ENCODE measurements at places on chromosomes 7 and 10.

DNA sequence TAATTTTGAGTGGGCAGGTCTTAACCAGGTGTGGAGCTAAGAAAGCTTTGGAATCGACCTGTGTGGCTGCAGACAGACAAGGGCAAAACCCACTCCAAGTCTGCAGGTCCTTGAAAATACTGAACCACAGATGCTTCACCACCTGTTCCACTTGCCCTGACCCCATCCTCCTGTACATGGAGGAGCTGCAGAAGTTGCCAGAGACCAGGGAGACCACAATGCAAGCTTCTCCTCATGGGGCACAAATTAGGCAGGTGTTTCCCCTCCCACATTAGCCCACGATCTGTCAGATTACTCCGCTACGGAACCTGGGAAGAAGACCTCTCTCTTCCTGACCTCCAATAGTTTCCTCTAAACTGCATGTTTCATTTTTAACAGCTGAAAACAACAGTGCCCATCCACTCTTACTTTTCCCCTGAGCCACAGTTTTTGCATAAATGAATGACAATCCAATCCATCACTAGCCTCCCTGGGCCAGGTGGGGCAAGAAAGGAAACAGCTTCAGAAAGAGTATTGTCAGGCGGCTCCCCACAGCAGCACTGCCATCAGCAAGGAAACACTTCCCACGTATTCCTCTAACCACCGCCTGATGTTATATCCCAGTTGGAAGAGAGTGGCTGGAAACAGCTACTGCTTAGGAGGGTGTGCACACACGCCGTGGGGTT is 141.6 kb downstream of the PRKAG2 start:
- DNase-seq, result no peak

DNA sequence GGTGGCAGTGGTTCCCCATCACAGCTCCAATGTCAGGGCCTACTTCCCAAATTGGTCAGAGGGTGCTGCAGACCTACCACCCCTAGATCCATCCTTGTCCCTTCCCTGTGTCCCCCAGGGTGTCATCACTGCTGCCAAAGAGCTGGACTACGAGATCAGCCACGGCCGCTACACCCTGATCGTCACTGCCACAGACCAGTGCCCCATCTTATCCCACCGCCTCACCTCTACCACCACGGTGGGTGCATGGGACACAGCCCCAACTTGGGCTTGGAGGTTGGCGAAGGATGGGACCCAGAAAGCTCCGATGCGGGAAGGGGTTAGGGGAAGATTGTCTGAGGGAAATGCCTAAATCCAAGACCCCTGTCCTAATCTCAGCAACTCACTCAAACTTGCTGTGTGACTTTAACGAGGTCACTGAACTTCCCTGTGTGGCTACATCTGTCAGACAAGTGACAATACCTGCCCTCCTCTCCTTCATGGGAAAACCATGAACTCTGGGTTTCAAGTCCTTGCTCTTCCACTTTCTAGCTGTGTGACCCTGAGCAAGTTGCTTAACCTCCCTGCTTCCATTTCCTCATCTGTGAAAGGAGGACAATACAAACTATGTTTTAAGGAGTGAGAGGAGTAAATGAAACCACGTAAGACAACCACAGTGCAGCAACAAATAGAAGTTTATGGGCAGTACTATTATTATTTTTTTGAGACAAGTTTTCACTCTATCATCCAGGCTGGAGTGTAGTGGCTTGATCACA is 4.9 kb upstream of the VSIR start:
- no peak for DNase-seq

DNA sequence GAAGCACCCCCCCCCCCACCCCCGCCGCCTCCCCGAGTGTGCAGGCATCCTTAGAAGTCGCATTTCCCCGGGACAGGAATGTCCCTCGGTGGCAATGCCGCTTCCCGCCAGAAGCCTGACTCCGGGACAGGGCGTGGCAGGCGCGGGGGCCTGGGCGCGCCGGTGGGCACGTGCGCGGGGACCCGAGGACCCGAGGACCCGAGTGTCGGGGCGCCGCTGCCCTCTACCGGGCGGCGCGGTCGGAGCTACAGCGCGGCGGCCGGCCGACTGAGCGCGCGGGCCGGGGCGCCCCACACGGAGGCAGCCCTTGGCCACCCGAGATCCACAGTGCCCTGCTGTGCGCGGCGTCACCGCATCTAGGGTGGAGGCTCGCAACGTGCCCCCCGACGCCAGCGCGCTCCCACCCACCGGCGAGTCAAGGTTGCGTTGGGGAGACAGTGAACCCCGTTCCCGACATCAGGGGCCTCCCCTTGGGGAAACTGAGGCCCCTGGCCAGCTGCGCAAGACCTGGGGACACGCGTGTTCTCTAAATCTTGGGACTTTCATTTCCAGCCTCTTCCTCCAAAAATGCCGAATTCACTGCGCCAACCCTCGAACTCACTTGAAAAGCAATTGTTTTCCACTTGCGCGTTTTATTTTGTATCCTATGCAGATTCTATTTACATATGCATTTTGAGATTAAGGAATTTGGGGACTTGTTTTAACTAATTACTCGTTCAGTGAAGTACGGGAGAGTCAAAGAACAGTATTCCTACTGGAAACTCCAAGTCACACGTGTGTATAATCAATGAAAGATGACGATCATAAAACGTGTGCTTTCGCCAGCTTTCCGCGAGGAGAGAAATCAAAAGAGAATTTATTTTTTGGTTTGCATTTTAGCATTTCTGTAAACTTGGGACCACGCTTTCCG is 3.1 kb upstream of the CUX1 start:
- peak; percentile 32 for DNase-seq

GRCh38 chr7:123131556-123131955 is 68.2 kb downstream of the SLC13A1 start:
- DNase-seq, result no peak

DNA sequence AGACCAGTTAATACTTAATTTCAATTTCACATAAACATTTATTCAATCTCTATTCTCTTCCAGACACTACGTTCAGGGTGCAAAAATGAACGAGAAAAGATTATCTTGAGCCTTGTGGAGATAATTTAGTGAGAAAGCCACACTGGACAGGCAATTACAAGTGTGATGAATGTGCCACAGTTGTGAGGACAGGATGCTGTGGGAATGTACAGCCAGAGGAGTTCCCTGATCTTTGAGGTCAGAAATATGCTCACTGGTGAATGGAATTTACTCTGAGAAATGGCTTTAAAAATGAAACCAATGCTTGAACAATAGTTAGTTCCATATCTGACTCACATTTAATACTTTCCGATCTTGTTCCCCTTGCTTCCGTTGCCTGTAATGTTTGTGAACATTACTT is 864.8 kb downstream of the GATA3 start:
- no peak for DNase-seq

DNA sequence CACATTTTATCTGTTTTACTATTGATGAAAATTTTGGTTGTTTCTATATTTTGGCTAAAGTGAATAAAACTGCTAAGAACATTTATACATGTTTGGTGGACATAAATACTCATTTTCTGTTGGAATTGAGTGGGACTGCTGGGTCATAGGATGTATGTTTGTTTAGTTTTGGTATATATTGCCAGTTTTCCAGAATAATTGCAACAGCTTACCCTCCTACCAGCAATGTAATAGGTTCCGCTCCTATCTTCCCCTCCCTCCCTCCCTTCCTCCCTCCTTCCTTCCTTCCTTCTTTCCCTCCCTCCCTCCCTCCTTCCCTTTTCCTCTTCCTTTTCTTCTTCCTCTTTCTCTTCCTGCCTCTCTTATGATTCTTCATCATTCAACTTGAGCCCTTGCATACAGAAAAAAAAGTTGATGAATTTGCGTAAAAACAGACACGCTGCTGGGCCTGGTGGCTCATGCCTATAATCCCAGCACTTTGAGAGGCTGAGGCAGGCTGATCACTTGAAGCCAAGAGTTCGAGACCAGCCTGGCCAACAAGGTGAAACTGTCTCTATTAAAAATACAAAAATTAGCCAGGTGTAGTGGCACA is 23.5 kb downstream of the VKORC1L1 start:
- DNase-seq, result no peak

DNA sequence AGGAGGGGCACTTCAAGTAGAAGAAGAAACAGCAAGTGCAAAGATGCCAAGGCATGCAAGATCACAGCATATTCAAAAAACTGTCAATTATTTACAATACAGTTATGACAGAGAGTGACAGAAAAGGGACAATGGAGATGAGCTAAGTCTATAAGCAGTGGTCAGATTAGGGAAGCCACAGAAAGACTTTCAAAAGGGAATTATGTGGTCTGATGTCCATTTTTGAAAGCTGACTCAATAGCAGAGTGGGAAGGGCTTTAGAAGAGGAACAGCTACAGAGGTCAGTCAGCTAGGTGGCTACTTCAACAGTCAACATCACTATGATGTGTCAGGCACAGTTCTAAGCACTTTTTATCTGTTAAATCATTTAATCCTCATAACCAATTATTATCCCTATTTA is 45.2 kb upstream of the SPOCK2 start:
- no peak for DNase-seq

GRCh38 chr7:39407137-39407536 is 159.1 kb upstream of the YAE1 start:
- DNase-seq, result no peak

DNA sequence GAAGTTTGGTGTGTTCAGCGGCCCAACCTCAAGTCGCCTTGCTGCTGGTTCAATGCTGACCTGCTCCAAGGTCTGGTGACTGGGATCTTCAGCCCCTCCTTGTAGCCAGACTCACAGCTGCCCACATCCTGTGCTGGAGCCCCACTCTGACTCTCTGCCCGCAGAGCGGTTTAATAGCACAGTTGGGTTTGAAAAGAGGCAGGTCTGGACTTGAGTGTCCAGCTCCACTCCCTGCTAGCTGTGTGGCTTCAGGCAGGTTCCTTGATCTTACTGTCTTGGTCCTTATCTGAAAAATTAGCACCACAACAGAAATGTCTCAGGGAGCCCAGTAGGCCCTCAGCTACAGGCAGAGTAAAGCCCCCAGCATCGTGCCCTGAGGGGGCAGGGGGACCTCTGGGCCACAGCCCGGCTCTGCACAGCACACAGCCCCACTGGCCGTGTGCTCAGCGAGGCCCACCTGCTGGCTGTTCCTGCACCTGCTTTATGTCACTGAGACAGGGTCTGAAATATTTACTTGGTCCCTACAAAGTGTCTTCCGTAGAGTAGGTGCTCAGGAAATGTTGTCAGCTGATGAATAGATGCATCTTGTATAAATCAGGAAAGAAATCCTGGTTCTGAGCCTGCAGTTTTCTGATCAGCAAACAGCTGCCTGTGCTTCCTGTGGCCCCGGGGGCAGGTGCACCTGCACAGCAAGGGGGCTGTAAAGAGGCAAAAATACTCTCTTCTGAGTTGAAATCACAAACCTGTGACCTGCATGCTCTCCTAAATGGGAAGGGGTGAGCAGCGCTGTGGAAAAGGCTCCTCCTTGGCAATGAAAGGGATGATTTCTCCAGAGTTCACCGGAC is 155.5 kb downstream of the SVIL start:
- no peak for DNase-seq

DNA sequence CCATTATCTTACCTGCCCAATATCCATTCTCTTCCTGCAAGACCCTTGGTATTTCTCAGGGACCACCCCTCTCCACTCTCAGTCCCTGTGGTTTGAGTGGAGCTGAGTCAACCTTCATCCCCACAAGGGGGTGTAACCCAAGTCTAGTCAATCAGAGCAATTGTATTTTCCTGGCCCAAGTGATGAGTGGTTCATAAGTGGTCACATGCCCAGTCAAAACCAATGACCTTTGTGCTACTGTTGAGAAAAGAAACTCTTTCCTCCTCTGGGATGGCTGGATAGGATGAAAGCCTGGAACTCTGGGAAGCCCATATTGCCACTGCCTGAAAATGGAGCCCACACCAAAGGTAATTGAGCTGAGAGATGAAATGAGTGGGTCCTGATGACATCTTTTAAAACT is 93.6 kb downstream of the SNX10 start:
- no peak for DNase-seq

GRCh38 chr7:126362746-126363145 is 890.0 kb downstream of the GRM8 start:
- DNase-seq, result no peak

DNA sequence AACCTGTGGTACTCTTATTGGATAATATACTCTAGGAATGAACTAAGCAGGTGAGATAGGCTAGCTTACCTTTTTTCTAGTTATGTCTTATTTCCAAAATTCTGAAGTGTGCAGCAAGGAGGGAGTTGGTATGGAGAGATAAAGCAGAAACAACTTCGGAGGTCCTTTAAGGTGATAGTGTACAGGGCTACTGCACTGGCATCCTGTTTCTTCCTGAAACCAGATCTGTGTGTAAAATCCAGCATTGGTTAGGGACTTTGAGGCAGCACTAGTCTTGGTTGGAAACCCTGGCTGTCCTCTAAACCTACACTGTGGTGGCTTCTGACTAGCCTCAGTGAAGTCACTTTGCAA is 66.9 kb upstream of the STRIP2 start:
- DNase-seq, result no peak

GRCh38 chr7:76338298-76339084 is 20.3 kb downstream of the YWHAG start:
- DNase-seq, result no peak

GRCh38 chr10:22386503-22386902 is 41.2 kb downstream of the SPAG6 start:
- DNase-seq, result no peak

DNA sequence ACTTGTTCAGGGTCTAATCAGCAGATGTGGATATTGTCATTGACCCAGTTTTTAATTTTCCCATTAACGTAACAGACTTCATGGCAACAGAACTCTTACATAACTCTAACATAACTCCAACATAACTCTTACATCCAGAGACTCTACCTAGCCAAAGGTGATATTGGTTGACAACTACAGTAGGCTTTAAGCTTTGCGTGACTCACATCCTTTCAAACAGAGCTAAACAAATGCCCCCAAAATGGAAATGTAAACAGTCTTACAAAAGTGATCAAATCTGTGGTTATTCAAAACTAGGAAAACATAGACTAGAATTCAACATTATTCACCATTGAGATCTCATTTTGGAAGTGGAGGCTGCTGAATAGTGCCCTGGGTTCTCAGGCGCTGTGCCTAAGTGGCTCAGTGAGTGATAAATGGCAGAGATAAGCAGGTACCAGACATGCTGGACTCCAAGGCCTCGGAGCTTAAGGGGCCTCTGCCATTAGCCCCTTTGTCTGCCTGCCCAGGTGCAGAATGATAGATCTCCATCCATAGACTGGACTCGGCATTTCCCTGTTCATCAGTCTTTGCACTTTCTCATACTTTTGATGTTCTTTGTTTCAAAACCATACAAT is 34.3 kb upstream of the BTBD16 start:
- no peak for DNase-seq

- no peak for DNase-seq
Observed at GRCh38 chr7:113652501-113652900, 266.3 kb downstream of the PPP1R3A start.

DNA sequence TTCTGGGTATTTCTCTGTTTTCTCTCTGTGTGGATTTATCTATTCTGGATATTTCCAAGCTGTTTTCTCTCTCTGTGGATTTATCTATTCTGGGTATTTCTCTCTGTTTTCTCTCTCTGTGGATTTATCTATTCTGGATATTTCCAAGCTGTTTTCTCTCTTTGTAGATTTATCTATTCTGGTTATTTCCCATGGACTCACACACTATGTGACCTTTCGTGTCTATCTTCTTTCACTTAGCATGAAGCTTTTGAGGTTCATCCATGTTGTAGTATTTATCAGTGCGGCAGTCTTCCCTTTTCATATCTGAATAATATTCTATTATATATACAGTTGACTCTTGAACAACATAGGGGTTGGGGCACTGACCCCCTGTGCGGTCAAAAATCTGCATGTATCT is 435.0 kb upstream of the CNTNAP2 start:
- DNase-seq, result no peak

GRCh38 chr7:36650766-36651312 is 73.5 kb downstream of the AOAH start:
- no peak for DNase-seq

- peak; percentile 17 for DNase-seq
Observed at GRCh38 chr10:91909117-91909677, at the start of gene FGFBP3. Gene FGFBP3 (minus strand): TSS chr10:91909486. CDS start chr10:91908969, 517 bp downstream.
